ENCODE measurements at places on chromosomes 5 and 9.

- DNase-seq: no peak
Measured at GRCh38 chr5:124132843-124133242, 613.6 kb downstream of the ZNF608 start.

DNA sequence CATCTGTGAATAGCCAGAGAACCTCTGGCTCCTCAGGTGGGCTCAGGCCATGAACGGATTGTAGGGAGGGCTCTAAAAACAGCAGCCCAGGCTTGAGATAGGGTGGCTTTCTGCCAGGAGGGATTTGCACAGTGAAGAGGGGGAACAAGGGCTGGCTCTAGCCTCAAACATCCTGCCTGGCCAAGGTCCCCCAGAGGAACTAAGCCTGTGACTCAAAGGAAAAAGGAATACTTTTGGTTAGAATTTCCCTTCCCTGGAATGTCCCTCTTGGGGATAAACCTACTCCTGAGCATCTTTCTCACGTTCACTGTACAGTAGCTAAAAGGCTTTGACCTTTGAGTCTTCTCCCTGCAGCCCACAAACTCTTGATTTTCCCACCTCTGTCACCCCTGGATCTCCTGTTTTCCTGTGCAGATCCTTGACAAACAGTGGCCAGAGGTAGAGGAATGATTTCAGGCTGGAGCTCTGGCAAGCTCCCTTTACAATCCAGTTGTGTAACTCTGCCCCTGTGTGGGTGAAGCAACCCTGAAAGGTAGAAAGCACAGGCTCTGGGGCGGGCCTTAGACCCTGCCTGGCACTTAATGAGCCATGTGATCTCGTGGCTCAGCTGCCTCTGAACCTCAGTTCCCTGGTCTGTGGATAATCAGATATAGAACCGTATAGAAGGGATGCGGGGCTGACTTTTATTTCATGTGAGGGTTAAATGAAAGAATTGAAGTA, 17.4 kb downstream of the SEC61B start:
- no peak for DNase-seq

DNA sequence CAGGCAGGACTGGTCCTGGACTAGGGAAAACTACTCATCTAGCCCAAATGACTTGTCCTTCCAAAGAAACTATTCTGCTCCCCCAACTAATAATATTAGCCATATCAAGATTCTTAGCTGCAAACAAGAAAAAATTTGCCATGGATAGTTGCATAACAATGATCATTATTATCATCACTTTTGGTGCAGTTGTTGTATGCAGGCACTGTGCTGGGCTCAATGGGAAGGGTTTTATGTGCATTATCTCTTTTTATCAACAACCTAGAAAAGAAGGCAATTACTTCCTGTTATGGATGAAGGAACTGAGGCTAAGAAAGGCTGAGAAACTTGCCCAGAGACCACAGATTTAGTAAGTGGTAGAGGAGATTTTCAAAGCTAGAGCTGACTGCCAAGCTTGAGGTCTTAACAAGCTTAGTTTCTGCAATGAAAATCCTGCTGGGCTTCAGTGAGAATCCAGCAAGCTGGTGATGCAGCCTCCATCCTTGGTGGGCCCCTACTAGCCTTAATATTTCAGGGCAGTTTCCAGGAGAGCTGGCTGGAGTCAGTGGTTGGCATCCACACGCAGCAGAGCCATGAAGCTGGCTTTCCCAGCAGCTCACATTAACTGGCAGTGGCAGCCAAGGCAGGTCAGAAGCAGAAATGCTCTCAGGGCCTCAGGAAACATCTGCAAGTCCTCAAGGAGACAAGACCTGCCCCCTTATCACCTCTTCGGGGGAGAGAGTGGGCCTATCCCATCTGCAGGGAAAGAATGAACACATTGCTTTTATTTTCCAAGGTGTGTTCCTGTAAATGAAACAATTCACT, 20.5 kb upstream of the MEGF9 start:
- no peak for DNase-seq

DNA sequence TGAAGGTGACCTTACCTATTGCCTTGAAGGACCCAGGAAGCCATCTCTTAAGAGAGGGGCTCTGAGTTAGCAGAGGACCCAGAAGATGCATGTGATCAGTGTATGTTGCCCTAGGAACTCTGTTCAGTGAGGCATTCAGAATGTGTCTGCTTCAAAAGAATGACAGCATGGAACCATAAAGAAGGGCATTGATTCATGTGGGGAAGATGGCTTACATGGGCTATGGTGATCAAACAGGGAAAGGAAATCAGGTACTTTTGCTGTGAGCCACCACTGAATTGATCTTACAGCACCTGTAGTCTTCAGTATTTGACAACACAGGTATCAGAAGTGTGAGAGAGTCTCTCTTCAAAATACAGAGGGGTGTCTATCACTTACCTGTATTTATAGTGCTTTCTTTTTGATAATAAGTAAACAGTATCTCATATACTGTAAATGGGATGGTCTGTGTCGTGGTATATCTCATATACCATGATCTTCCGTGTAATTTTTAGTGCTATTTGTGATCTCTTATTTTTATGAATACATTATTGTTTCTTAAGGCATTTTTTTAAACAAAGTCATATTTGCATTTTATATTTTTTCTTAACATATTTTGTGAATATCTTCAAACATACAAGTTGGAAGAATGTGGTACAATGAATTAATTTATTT, 57.0 kb downstream of the FOCAD start:
- no peak for DNase-seq

- no peak for DNase-seq
Measured at GRCh38 chr5:139911425-139912120, 116.0 kb downstream of the PSD2 start.

GRCh38 chr5:117692606-117693005, 1118.0 kb upstream of the SEMA6A start:
- DNase-seq: no peak

GRCh38 chr5:31680528-31680927, 41.6 kb downstream of the PDZD2 start:
- DNase-seq: no peak

GRCh38 chr9:7266911-7267595, 509.3 kb downstream of the KDM4C start:
- no peak for DNase-seq

DNA sequence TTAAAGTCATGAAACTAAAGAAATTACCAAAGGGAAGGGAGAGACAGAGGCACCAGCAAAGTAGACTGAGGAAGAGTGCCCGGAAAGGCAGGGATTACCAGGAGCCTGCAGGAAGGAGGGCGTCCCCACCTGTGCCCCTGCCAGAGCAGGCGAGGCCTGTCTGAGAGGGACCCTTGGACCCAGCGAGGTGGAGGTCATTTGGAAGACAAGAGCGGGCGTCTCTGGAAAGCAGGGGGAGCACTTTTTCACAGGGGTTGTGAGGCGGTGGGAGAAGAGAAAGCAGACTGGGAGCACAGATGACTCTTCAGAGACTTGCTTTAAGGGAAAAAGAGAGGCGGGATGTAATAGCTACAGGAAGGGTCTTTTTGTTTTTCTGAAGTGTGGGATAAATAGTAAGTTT, 27.5 kb upstream of the SLC2A8 start:
- DNase-seq: no peak

GRCh38 chr5:82942083-82942881, 134.9 kb downstream of the TMEM167A start:
- DNase-seq: no peak

- no peak for DNase-seq
Measured at GRCh38 chr5:87054821-87055220, 212.9 kb upstream of the RASA1 start.

GRCh38 chr9:79129865-79130480, 441.8 kb upstream of the TLE4 start:
- peak; percentile 72 for DNase-seq

DNA sequence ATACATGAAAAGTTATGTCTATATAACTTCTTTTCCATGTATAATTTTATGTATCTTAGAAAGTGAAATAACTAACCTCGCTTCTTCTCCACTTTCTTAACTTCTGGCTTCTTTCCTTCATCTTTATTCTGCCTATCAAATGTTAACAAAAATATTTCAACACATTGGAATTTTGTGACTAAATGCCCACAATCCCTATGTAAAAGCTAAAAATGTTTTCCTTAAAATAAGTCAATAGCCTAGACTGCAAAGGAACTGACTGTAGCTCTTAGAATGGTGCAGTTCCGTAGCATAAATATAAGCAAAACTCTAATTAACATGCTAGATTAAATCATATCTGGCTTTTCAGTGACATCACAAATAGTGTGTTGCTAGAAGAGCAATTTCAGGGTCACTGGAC, 40.9 kb downstream of the PSIP1 start:
- no peak for DNase-seq

DNA sequence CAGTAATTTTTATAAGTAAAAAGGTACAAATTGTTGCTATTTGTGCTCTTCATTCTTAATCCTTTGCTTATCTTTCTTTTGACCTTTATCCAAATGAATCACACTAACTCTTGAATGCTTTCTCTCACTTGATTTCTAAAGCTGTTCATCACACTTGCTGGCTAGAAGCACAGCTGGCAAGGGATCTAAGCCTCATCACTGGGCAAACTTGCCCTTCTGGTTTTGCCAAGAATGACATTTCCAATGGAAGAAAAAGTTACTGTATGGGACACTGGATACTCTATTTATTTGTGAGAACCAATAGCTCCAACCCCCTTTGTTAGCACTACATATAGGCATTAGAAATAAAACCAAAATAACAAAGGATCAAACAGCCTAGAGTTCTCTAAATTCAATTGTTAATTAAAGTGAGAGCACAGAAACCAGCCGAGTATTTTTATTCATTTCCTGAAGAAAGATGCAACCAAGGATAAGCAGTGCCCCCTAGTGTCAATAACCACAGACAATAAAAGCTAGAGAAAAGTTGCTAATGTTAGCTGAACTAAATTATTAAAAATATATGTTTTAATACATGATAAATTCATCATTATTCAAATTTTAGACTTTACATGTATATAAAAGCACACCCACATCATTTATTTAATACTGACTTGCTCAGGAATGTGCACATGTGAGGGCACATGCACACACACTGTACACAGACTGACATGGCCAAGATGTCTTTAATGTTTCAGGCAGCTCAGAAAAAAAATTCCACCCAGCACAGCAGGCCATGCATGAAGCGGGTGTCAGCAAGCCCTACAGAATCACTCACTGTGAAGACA, 59.8 kb upstream of the POU5F2 start:
- DNase-seq: no peak

- DNase-seq: no peak
Measured at GRCh38 chr9:34929506-34930102, 28.5 kb upstream of the PHF24 start.

- no peak for DNase-seq
Measured at GRCh38 chr9:115326461-115326860, 208.5 kb upstream of the TNC start.

- no peak for DNase-seq
Measured at GRCh38 chr9:98135558-98135934, 16.5 kb upstream of the TRIM14 start.

DNA sequence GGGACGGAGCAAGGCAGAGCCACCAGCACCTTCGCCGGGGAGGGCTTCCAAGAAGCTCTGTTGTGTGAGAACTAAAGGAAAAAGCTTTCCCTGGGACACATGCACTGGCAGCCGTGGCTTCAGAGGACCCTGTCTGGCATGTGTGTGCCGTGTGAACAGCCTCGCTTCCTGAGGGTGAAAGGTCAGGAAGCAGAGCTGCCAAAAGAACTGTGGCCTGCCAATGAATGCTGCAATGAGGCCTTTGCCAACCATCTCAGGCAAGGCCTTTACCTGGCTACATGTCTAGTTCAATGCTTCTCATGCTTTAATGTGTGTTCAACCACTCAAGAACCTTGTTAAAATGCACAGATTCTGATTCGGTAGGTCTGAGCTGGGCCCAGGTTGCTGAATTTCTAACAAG, 53.5 kb downstream of the NIPSNAP3B start:
- no peak for DNase-seq

DNA sequence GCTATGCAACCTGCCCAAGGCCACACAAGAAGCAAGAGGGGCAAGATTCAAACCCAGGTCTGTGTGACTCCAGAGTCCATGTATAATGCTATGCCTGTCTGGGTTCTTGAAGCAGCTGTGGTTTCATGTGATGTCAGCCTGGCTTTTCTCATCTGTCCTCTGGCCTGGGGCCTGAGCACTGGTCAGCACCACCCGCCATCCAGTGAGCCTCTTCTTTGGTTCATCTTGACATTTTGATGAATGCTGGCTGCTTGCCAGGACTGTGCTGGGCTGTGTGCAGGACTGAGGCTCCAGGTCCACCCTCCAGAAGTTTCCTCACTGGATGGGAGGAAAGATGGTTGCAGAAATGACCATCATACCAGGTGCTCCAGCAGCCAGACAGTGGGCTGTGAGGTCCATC, 61.5 kb downstream of the TSTD2 start:
- no peak for DNase-seq

DNA sequence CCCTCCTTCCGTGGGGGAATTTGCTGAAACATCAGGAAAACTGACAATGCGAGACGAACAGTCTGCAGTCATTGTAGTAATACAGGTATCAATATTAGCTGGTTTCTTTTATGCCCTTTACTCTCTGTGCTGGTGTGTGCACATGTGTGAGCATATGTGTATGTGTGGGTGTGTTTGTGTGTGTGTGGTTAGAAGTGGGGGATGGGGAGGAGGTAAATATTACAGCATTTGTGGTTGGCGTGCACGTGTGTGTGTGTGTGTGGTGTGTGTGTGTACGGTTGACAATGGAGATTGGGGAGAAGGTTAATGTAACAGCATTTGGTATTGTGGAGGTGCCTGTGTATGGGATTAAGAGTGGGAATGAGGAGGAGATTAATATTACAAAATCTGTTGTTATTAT, 219.4 kb downstream of the ADGRV1 start:
- DNase-seq: no peak

- no peak for DNase-seq
Measured at GRCh38 chr5:15691521-15691920, 191.5 kb downstream of the FBXL7 start.

DNA sequence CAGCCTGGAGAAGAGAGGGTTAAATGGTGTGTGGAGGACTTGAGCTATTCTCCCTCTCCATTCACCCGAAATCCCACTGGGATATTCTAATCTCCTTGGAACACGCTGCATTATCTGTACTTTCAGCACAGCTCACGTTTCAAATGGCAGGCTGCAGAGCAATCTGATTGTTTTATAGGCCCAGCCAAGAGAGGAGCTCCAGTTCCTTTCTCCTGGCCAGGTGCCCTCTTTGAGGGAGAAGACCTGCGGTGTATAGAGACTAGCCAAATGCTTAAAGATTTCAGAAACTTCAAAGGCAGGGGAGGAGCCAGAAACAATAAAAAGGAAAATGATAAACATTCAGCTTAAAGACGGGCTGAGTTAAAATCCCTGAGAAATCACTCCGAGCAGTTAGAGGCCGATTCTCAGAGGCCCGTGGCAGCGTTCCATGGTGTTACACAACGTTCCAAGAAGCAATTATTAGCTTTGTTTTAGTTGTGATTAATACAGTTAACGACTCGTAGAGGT, 564.0 kb upstream of the KLF4 start:
- DNase-seq: peak; percentile 88
